Mesendoderm (in vitro differentiated cells): ENCODE measurements at places on chromosomes 12 and 14.

DNA sequence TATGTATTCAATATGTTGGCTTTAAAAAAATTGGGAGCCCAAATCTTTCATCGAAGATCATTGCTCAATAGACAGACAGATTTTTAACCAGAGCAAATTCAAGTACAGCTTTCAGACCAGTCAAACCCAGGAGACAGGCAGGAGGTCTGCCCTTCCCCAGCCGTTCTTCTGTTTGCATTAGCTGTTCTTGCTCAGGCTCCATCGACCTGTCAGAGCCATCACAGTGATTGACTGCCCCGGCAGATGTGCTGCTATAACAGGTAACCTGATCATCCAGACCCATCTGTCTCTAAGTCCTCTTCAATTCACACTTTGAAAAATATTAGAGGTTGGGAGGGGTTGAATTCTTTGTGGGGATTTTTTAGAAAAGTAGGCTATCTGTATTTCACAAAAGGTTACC is 453.5 kb downstream of the FOXG1 start:
- DNase-seq, result no peak

DNA sequence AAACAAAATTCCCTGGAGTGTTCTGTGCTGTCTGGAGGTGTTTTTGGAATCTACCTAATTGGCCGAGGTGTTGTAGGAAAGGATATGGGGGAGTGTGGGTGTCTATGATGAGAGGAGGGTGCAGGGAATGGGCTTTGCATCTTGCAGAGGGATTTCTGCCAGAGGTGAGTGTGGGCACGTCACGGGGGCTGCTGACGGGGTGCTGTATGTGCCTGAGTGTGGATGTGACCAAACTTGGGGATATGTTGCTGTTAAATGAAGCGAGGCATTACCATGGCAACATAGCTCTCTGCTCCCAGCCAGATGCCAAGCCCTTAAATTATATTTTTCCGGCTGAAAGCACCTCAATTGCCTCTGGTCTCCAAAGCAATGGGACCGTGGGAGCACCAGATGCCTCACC is 44.3 kb upstream of the SPTLC2 start:
- DNase-seq, result no peak

DNA sequence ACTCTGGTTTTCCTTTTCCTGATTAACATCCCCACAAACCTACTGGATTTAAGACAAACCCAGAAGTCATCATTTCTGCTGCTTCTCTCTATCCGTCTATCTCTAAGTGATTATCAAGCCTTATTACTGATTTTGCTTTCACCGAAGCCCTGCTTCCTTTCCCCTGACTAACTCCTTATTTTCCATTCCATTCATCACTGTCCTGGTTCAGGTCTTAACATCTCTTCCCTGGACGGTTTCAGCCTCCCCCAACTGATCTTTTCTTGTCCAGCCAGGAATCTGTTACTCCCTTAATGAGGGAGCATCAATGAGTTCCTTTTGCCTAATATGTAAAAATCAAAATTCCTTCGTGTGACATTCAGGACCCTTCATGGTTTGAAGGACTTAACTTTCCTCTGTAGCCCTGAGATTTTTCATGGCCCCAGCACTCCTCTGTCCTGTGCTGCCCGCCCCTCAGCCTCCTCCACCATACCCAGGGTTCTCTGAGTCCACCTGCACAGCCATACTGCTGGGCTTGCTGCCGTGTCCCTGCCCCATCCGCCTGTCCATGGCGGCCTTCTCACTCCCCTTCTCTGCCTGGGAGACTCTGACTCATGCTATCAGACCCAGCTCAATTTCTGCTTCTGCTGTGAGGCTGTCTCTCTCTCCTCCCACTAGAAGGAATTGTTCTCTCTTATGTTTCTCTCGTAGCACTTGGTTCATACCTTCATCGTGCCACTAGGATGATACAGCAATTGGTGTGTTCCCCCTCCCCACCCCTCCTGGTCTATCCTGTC is 167.8 kb upstream of the HIF1A start:
- peak; percentile 43 for DNase-seq

GRCh38 chr14:71658261-71658860 is 273.9 kb upstream of the RGS6 start:
- no peak for DNase-seq

DNA sequence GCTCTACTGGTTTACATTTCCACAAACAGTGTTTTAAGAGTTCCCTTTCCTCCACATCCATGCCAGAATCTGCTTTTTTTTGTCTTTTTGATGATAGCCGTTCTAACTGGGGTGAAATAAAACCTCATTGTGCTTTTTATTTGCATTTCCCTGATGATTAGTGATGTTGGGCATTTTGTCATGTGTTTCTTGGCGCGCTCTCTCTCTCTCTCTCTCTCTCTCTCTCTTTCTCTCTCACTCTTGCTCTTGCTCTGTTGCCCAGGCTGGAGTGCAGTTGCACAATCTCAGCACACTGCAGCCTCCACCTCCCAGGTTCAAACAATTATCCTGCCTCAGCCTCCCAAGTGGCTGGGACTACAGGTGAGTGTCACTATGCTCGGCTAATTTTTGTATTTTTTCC is 9.6 kb upstream of the MIS18BP1 start:
- DNase-seq, result no peak

DNA sequence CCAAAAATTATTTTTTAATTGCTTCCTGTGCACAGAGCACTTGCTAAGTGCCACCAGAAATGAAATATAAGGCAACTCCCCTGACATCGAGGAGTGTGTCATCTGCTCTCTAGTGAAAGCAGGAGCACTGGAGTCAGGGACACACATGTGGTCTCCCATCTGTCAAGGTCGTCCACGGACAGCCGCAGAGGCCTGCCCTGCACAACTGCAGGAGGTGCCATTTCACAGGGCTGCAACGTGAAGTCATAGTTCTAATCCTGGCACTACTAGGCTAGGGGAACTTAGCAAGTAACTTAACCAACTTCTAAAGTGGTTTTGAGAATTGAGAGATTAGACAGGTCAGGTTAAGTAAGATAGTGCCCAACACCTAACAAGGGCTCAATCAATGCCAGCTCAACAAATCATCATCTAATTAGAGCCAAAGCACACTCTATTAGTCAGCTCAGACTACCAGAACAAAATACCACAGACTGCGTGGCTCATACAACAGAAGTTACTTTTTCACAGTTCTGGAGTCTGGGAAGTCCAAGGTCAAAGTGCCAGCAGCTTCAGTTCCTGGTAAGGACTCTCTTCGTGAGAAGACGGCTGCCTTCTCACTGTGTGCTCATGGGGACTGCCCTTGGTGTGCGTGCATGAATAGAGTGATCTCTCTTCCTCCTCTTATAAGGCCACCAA is 30.7 kb downstream of the FOXN3 start:
- no peak for DNase-seq

GRCh38 chr14:38721822-38722431 is 381.1 kb downstream of the SEC23A start:
- peak; percentile 70 for DNase-seq

- DNase-seq, result no peak
Observed at GRCh38 chr12:91663310-91663709, 480.7 kb upstream of the DCN start.

GRCh38 chr12:74119811-74120362 is 417.7 kb upstream of the ATXN7L3B start:
- no peak for DNase-seq

GRCh38 chr14:33754261-33754660 is 196.6 kb downstream of the EGLN3 start:
- DNase-seq, result peak; percentile 93

DNA sequence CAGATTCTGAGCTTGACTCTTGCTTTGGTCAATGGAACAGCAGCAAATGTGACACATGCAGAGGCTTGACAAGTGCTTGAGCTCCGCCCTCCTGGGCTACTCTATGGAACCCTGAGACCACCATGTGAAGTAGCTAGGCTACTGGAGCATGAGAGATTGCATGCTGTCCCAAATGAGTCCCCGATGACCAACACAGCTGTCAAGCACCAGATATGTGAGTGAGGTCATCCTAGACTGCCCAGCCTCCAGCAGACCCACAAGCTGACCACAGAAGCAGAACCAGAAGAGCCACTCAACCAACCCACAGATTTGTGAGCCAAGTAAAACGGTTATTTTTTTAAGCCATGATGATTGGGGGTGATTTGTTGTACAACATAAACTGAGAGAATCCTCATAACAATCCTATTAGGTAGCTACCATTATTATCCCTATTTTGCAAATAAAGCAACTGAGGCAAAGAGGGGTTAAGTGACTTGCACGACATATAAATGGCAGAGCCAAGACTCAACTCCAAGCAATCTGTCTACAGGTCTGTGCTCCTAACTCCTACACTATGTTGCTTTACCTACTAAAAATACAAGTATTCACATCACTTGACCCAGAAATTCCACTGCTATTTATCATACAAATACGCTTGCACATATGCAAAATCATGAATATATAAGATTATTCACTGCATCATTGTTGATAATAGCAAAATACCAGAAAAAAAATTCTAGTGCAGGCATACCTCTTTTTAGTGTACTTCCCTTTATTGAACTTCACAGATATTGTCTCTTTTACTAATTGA is 136.2 kb downstream of the NDUFA12 start:
- DNase-seq, result no peak

GRCh38 chr12:89542912-89543592 is 17.2 kb upstream of the POC1B start:
- DNase-seq, result peak; percentile 94
